ENCODE measurements at places on chromosomes 6 and 20.
A peak's percentile ranks its signal among the peaks of the same experiment; 100 is the strongest.

DNA sequence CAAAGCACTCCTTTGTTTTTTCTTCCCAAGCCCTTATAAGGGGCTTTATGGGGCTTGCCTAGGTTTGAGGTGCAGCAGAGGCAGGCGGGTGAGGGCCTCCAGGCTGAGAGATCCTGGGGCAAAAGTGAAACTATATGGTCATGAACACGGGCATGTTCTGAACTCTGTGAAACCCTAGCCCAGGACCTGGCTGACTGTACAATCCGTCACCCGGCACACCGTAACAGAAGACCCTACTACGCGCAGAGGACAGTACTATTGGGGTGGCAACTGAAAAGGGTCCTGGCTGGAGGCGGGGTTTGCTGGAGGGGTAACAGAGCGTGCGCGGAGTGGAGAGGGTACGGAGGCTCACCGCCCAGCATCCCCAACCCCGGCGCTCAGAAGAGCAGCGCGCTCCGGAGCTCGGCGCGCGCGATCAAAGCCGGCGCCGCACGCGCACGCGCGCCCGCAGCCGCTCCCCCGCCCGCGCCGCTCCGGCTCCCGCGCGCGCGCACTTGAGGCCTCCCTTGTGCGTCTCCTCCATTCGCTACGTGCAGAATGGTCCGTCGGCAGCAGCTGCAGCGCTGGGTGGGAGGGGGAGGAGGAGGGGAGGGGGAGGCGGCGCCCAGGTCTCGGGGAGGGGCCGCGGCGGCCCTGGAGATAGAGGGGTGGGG lies 54.2 kb downstream of the MRPL14 start:
- peak; percentile 62 for DNase-seq

GRCh38 chr6:100780648-100781047 lies 100.5 kb downstream of the ASCC3 start:
- DNase-seq = no peak

DNA sequence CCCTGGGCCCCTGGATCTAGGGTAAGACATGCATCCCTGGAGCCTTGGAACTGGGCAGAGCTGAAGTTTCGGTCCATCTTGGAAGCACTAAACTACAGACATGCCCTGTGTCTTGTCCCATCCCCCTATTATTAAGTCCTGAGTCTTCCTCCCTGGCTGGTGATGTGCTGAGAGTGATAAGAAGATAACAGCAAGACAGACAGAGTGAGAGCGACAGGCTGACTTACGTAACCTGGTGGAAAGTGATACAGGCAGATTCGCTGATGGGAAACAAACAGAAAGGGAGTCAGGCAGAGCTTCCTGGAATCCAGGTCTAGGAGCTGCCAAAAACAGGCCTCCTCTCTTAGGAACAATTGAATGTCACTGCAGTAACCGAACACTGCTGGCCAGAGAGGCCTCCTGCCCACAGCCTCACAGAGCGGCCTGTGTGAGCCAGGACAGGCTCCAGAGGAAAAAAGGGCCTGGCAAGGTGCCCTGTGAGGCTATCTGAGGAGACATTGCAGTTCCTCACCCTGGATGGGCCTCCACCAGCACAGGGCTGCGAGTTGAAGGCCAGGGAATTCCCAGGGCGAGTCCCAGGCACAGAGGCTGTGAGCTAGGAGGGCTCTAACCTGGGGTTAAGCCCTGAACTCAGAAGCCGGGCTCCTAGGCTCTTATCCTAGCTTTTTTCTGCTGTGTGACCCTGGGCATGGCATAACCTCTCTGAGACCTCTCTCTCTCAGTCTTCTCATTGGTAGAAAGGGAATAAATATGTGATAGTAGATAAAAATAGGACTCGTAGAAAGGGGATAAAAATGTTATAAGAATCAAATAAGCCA lies 34.2 kb upstream of the B4GALT5 start:
- DNase-seq = no peak

DNA sequence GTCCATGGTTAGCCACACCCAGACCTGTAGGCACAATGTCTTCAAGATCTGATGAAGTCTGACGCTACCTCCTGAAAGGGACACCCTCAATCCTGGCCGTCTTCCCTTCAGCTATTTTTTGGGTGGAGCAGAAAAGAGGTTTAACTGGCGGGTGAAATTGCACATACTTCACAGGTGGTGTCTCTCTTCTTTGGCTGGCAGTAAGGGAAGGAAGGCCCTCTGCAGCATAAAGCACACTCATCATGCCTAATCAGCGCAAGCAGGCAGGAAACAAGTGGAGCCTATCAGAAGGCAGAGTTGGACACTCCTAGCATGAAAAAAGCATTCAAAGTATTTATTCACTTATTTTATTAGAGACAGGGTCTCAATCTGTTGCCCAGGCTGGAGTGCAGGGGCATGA lies 32.9 kb downstream of the PNLDC1 start:
- DNase-seq = no peak

- no peak for DNase-seq
Observed at GRCh38 chr20:49762940-49763766, 49.5 kb upstream of the B4GALT5 start.

DNA sequence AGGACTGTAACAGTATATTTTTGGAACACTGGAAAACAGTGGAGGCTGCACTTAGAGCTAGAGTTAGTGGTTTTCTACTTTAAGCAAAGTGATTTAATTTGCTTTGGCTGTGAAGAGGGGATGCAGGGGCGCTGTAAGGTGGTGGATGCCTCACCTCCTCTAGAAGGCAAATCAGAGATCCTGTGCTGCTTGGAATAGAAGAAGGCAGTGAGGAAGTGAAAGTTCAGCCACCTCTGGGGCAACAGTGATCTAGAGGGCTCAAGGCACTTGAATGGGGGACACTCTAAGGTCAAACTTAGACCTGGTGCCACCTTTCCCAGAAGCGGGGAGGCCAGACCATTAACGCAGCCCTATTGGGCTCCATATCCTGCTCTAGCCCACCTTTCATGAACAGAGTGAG lies 19.0 kb upstream of the SNRPB2 start:
- no peak for DNase-seq

GRCh38 chr6:19416811-19417210 lies 420.4 kb upstream of the ID4 start:
- no peak for DNase-seq

- no peak for DNase-seq
Observed at GRCh38 chr20:55155360-55155759, 680.0 kb downstream of the DOK5 start.

DNA sequence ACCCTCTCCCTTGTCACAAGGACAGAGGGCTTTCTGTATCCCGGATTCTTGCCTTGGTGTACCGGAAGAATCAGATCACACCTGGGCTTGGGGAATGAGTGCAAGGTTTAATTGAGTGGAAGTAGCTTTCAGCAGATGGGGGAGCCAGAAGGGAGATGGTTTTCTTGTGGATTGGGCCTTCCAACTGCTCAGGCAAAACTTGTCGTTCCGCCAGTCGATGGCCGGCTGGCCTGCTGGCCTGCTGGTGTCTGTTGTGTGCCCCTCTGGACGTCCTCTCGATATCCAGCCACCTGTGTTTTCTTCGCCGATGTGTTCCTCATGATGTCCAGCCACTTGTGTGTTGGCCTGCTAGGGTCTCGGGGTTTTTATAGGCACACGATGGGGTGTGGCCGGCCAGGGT lies 168.1 kb downstream of the CDKAL1 start:
- DNase-seq = no peak

GRCh38 chr6:37092923-37093727 lies 76.8 kb upstream of the PIM1 start:
- DNase-seq = no peak

GRCh38 chr6:32113386-32114352 lies 4.5 kb upstream of the TNXB start:
- DNase-seq = no peak

- DNase-seq = peak; percentile 21
Observed at GRCh38 chr20:2006452-2007361, 12.8 kb upstream of the PDYN start.

- DNase-seq = no peak
Observed at GRCh38 chr6:49515485-49516146, 15.9 kb downstream of the GLYATL3 start.

DNA sequence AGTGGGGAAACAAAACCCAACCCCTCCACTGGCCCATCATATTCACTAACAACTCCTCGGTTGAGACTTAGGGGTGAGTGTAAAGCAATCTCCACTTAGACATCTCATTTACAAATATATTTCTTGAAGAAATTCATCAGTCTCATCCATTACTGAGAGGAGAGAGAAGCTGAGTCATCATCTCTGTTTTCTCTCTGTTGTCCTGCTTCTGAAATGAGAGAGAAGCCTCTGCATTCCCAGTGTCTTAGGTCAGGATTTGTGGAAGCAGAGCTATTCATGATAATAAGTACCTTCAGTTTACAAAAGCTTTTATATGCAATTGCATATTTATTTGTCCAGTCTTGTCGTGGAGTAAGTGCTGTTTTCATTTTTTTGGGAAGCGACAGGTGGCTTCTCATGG lies 879 bp downstream of the MEP1A start:
- no peak for DNase-seq

- DNase-seq = no peak
Observed at GRCh38 chr6:108175592-108176279, 9.9 kb downstream of the NR2E1 start.

GRCh38 chr20:44186674-44187053 lies 324 bp downstream of the JPH2 start:
- DNase-seq = no peak

DNA sequence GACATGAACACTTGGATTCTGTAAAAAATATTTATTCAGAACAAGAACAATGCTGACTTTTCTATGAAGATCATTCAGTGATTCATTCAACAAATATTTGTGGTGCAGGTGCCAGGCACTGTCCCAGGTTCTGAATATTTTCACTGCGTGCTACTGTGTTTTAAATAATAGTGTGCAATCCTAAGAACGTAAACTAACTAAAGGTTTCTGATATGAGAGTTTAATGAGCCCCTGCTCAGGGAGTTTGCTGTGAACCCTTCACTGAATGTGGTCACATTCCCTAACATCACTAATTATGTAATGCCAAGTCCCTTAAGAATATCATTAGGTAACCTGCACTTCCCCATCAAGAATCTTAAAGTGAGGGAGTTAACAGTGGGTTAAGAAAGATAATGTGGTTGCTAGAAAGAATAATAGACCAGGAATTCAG lies 1.7 kb upstream of the TMEM170B start:
- DNase-seq = no peak

DNA sequence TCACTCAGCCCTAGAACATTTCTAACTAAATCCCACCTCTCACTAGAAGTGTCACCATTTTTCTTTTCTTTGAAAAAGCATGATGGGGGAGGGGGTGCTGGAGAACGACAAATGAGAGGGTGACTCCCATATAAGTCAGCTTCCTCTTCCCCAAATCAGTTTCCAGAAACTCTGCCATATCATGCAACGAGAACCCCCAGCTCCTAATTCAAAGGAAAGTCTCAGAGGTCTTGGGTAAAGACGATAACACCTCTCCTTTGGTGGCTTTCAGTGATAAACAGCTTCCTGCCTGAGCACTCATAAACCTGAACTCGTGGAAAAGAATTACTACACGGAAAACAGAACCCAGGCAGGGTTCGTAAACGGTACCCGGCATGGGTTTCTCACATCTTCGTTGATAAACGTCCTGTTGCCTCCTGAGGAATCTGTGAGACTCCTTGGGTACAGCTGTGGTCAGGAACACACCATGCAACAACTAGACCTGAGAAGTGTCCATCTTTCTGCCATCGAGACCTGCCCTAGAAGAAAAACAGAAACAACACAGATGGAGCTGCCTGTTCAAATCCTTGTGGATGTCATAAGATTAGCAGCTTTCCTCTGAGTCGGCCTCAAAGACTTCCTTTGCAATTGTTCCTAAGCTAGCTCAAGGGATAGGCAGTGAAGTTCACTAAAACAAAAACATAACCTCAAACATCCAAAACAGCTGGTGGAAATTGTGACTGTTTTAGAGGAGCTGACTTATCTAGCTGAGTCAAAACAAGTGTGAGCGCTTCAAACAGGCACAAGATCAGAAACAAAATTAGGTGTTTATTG lies 185.8 kb upstream of the PRDM1 start:
- no peak for DNase-seq

DNA sequence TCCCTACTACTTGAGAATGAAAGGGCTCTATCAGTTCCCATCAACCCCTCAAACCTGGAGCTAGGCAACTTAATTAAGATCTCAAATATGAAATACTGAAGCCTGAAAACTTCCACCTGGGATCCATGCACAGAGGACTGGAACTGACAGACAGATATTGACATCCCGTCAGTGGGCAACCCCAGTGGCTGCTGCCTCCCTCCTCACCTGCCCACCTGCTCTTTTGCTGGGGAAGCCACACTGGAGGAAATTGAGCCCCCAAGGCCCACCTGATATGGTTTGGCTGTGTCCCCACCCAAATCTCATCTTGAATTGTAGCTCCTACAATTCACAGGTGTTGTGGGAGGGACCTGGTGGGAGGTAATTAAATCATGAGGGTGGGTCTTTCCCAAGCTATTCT lies 192.8 kb downstream of the LRFN2 start:
- DNase-seq = no peak

DNA sequence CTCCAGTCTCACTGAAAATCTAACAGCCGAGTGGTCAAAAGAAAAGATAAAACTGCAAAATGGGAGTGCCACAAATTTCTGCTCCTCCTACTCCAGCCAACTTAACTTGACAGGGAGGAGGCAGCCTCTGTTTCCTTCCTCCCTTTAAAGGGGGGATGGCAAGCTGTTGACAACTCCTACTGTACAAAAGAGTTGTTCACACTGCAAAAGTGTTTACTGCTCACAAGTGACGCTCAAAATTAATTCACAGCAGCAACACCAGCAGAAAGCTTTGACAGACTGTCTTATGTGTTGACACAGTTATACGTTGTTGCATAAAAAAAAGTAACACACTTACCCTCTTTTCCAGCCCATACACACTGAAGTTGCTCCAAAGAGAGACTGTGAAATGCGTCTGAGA lies 169.8 kb downstream of the BACH2 start:
- DNase-seq = no peak

GRCh38 chr6:7163661-7164071 lies 55.9 kb downstream of the RREB1 start:
- DNase-seq = no peak

DNA sequence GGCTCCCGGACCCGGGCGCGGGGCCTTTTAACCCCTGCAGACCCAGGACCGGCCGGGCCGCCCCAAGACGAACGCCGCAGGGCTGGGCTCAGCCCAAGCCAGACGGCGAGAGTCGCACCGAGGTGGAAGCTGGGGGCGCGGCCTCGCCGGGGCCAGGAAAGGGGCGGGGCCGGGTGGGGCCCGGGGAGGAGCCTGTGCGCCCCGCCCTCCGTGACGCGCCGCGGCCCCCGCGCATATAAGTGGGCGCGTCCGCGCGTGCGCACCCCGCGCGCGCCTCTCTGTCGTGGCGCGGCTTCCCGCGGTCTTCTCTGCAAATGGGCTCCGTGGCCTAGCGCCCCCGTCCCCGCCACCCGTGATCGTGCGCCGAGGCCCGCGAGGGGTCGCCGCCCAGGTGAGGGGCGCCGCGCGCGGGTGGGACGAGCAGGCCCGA lies at the start of gene PPDPF:
TSS of gene PPDPF (plus strand) at position 262 of the 430 bp plus-strand sequence. CDS start 544 bp downstream, outside the sequence.
- peak; percentile 82 for DNase-seq
